Hepatocyte (in vitro differentiated cells): ENCODE measurements at places on chromosomes 1 and 21.

DNA sequence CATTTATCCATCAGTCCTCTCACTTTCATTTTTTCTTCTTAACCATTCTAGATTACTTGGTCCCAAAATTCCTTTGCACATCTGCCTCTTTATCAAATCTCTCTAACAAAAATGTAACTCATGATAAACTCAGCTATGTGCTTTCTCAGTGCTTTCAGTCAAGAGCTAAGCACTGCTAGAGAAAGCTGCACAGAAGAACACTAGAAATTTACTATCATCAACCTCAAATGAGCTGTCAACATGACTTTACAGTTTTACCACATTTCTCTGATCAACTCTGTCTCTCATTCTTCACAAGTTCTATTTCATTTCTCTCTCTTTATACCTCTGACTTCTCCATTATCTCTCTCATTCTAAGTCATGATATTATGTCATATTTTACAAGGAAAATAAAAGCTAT lies 54.2 kb upstream of the PRKACB start:
- no peaks in the 10 kb centered on the region for H3K36me3 ChIP-seq
- no peak overlapping the region for H3K4me3 ChIP-seq
- no peaks in the 10 kb centered on the region for H3K27me3 ChIP-seq
- DNase-seq: no peak
- H3K27ac ChIP-seq: peak overlapping the region; percentile 18

DNA sequence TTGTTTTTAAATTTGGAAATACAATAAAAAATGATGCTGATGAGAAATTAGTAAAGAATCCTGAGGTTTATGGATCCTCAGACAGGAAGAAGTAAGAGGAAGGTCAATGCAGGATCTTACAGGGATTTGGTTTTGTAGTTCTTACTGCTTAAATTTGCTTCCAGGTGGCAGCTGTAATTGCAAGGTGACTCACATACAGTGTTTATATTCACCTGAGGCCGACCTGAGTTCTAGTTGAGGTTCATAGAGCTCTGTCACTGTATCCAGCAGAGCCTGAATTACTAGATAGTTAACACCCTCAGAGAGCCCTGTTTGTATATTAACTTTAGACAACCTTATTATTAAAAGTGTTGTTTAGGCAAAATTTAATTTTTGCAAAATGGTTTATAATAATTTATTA lies 1.4 kb upstream of the WDR26 start:
- H3K36me3 ChIP-seq: no peaks in the 10 kb centered on the region
- peak; percentile 48 for DNase-seq
- H3K4me1 ChIP-seq: peaks cover 31% of the 10 kb centered on the region

GRCh38 chr1:233242827-233243483 lies 52.6 kb downstream of the PCNX2 start:
- H3K4me3 ChIP-seq: no peak overlapping the region
- H3K36me3 ChIP-seq: no peaks in the 10 kb centered on the region
- no peaks in the 10 kb centered on the region for H3K27me3 ChIP-seq
- peak; percentile 21 for DNase-seq
- peak overlapping the region; percentile 68 for H3K27ac ChIP-seq

DNA sequence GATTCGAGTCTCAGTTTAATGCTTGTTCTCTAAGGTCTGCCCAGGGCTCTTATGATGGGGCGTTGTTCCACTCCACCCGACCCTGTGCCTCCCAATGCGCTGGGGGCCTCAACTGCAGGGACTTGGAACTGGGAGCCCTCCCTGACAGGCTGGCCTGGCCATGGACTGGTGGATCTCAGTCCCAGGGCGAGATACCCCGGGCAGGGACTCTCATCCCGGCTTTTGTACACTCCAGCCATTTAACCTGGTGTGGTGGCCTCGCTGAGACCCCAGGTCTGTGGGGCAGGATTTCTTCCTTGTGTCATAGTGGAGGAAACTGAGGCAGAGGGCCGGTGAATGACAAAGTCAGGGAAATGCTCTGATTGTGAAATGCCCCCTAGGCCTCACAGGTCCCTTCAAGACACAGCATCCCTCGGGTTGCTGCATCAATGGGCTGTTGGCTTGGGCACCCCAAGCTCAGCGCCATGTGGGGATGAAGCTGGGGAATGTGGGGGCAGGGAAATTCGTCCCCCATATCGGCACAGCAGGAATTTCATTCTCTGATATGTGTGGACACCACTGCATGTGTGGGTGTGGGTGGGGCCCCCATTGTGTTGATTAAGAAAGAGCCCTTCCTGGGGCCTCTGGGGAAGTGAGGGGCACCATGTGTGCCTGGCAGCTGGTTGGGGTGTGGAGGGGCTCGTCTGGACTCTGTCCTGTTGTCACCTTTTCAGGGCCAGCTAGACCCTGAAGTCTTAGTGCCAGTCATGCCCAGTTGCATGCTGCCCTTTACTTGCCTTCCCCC lies 19.9 kb upstream of the ZNF678 start:
- H3K36me3 ChIP-seq: no peaks in the 10 kb centered on the region
- no peak overlapping the region for H3K27ac ChIP-seq
- no peak overlapping the region for H3K4me3 ChIP-seq
- no peak for DNase-seq
- H3K4me1 ChIP-seq: peaks cover 8% of the 10 kb centered on the region

- DNase-seq: no peak
- H3K36me3 ChIP-seq: no peaks in the 10 kb centered on the region
- H3K27ac ChIP-seq: peak overlapping the region; percentile 96
- H3K4me3 ChIP-seq: no peak overlapping the region
These were observed 2.1 kb upstream of the UBR4 start for GRCh38 chr1:19212167-19212566.

DNA sequence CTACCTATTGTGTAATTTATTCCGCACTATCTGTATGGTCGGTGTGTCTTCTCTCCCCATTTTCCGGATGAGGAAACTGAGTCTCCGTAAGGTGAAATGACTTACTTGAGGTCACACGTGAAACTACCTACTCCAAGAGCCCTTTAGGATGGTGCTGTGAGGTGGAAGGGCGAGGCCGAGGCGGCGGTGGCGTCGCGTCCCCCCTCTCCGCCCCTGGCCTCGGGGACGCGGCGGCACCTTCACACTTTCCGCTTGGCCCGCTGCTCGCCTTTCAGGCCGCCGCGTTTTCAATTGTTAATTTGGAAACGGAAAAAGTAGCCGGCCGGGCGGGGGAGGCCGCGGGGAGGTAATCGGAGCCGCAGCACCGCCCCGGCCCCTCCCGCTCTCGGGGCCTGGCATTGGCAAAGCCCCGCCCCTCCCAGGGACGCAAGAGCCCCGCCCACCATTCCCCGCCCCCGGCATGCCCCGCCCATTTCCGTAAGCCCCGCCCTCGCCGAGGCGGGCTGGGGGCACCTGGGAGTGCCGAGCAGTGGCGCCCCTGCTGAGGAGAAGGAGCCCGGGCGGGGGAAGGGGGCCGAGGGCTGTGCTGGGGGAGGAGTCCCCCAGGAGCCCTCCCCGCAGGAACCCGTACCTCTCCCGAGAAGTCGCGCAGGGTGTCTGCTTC lies 18.6 kb downstream of the KCNQ4 start:
- peaks cover 12% of the 10 kb centered on the region for H3K4me1 ChIP-seq
- no peaks in the 10 kb centered on the region for H3K27me3 ChIP-seq
- peak overlapping the region; percentile 31 for H3K4me3 ChIP-seq
- no peaks in the 10 kb centered on the region for H3K36me3 ChIP-seq
- peak; percentile 89 for DNase-seq

GRCh38 chr21:32413015-32413504 lies 554 bp downstream of the EVA1C start:
- no peak for DNase-seq
- peak overlapping the region; percentile 70 for H3K4me3 ChIP-seq
- no peak overlapping the region for H3K27ac ChIP-seq
- peaks cover 13% of the 10 kb centered on the region for H3K4me1 ChIP-seq

DNA sequence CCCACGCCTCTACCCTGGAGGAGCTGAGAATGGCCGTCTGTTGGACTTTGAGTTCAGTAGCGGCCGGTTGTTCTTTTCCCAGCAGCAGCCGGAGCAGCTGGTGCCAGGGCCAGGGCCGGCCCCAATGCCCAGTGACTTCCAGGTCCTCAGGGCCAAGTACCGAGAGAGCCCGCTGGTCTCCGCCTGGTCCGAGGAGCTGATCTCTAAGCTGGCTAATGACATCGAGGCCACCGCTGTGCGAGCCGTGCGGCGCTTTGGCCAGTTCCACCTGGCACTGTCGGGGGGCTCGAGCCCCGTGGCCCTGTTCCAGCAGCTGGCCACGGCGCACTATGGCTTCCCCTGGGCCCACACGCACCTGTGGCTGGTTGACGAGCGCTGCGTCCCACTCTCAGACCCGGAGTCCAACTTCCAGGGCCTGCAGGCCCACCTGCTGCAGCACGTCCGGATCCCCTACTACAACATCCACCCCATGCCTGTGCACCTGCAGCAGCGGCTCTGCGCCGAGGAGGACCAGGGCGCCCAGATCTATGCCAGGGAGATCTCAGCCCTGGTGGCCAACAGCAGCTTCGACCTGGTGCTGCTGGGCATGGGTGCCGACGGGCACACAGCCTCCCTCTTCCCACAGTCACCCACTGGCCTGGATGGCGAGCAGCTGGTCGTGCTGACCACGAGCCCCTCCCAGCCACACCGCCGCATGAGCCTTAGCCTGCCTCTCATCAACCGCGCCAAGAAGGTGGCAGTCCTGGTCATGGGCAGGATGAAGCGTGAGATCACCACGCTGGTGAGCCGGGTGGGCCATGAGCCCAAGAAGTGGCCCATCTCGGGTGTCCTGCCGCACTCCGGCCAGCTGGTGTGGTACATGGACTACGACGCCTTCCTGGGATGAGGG lies 28.5 kb upstream of the SPSB1 start:
- DNase-seq: no peak
- no peaks in the 10 kb centered on the region for H3K4me1 ChIP-seq
- no peaks in the 10 kb centered on the region for H3K27me3 ChIP-seq
- no peak overlapping the region for H3K4me3 ChIP-seq

DNA sequence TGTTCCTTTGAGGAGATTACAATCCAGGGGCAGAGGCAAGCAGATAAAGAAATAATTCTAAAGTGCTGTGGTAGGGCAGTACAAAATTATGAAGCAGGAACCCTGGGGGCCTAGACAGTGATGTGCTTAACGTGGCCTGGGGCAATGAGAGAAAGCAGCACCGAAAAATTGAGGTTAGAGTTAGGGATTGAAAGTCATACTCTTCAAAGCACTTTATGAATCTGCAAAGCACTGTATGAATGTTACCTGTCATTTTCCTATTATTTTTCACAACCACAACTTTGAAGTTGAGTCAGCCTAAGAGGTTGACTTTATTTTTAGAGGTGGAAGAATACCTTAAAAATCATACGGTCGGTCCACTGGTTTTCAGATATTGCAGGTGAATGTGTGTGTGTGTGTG lies 183.4 kb upstream of the NFIA start:
- no peaks in the 10 kb centered on the region for H3K36me3 ChIP-seq
- H3K4me1 ChIP-seq: no peaks in the 10 kb centered on the region
- H3K27ac ChIP-seq: no peak overlapping the region
- DNase-seq: no peak
- H3K27me3 ChIP-seq: no peaks in the 10 kb centered on the region
- no peak overlapping the region for H3K4me3 ChIP-seq

GRCh38 chr1:44635439-44635838 lies 38.8 kb downstream of the TMEM53 start:
- H3K4me1 ChIP-seq: peaks cover 11% of the 10 kb centered on the region
- DNase-seq: no peak
- no peak overlapping the region for H3K27ac ChIP-seq
- no peaks in the 10 kb centered on the region for H3K36me3 ChIP-seq
- H3K4me3 ChIP-seq: no peak overlapping the region

- H3K27me3 ChIP-seq: no peaks in the 10 kb centered on the region
- H3K27ac ChIP-seq: peak overlapping the region; percentile 98
- H3K4me3 ChIP-seq: peak overlapping the region; percentile 80
These were observed 682 bp downstream of the SUCO start for GRCh38 chr1:172533513-172534151.

GRCh38 chr21:38295997-38296764 lies 39.4 kb downstream of the KCNJ15 start:
- H3K4me3 ChIP-seq: no peak overlapping the region
- no peaks in the 10 kb centered on the region for H3K36me3 ChIP-seq
- peaks cover 20% of the 10 kb centered on the region for H3K4me1 ChIP-seq
- no peak for DNase-seq
- H3K27me3 ChIP-seq: no peaks in the 10 kb centered on the region

- no peak overlapping the region for H3K27ac ChIP-seq
- H3K4me3 ChIP-seq: no peak overlapping the region
- no peaks in the 10 kb centered on the region for H3K27me3 ChIP-seq
- no peak for DNase-seq
- no peaks in the 10 kb centered on the region for H3K4me1 ChIP-seq
These were observed 44.8 kb upstream of the PWP2 start for GRCh38 chr21:44062380-44062779.

- no peaks in the 10 kb centered on the region for H3K36me3 ChIP-seq
- no peak overlapping the region for H3K4me3 ChIP-seq
- no peaks in the 10 kb centered on the region for H3K4me1 ChIP-seq
- no peaks in the 10 kb centered on the region for H3K27me3 ChIP-seq
- H3K27ac ChIP-seq: no peak overlapping the region
- DNase-seq: no peak
These were observed 6.4 kb downstream of the PCP4 start for GRCh38 chr21:39873687-39874086.

- H3K4me1 ChIP-seq: no peaks in the 10 kb centered on the region
- H3K36me3 ChIP-seq: no peaks in the 10 kb centered on the region
- DNase-seq: no peak
- peaks cover 26% of the 10 kb centered on the region for H3K27me3 ChIP-seq
These were observed 25.9 kb downstream of the RHBG start for GRCh38 chr1:156394835-156395461.

DNA sequence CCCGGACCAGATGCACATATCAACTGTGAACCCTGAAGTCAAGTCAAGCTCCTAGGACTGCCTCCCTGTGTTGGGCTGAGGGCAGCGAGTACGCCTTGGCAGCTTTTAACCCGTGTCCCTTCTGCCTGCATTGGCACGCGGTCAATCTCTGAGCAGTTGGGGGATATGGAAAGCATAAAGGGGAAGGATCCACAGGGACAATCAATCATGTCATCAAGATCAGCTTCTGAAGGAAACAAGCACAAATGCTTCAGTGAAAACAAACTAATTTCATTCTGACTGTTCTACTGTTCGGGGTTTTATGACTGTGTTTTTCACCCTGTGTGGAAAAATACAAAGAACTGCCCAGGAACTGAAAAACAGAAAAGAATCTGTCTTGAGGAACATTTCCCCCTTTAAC lies 106.2 kb downstream of the RUNX1 start:
- no peak overlapping the region for H3K27ac ChIP-seq
- no peaks in the 10 kb centered on the region for H3K27me3 ChIP-seq
- no peaks in the 10 kb centered on the region for H3K36me3 ChIP-seq
- no peak overlapping the region for H3K4me3 ChIP-seq

DNA sequence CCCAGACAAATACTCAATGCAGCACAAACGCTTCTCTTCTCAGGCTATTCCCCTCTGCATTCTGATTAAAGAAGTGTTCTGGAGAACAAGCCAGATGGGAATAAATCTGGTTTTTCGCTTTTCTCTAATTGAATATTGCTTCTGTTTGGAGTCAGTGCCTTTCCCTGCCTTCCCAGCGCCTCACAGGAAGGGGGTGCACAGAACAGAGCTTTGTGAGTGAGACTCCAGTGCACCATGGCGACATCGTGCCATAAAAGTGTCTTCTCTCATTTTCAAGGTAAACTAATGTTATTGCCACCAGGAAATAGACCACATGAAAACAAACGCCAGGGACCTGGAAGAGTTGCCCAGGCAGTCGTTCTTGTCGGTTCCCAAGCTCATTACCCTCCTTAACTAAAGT lies 43.6 kb upstream of the SLC45A1 start:
- peaks cover 4% of the 10 kb centered on the region for H3K4me1 ChIP-seq
- H3K27me3 ChIP-seq: no peaks in the 10 kb centered on the region
- H3K36me3 ChIP-seq: no peaks in the 10 kb centered on the region
- DNase-seq: no peak
